Activated naive CD4-positive, alpha-beta T cell treated with anti-CD3 and anti-CD28 coated beads, Interleukin-2, amount 10 ng/mL, durations not matched to agents 7 days and 5 days (primary cell): ENCODE measurements at places on chromosomes 11 and 22.

DNA sequence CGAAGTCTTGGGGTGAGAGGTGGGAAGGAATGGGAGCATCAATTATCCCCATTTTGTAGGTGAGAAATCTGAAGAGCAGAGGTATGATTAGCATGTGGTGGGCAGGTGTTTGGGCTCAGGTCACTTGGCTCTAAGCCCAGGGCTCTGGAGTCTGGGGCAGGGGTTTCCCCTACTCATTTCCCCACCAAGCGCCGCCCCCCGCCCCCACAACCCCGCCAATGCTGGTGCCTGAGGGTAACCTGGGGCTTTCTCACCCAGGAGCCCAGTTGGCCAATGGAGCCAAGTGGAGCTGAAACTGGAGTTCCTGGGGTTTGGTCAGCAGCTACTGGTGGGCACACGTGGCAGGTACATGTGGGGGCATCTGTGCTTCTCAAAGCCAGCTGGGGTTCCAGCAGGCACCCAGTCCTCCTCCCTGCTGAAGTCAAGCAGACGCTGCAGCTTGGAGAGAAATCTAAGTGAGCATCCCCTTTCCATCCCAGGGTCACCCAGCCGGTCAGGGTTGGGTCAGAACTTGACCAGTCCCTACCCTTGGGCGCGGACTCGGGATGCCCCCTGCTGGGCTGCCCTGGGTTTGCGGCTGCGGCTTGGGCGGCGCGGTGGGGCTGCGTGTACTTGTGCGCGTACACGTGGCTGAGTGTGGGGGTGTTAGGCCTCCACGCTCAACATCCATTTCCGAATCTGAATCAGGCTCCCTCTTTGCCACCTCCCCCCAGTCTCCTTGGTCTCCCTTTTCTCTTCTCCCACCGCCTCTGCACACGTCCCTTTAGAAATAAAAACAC lies 1.7 kb upstream of the CHRM1 start:
- peak; percentile 29 for DNase-seq

GRCh38 chr11:21148376-21148775 lies 479.0 kb downstream of the NELL1 start:
- no peak for DNase-seq

DNA sequence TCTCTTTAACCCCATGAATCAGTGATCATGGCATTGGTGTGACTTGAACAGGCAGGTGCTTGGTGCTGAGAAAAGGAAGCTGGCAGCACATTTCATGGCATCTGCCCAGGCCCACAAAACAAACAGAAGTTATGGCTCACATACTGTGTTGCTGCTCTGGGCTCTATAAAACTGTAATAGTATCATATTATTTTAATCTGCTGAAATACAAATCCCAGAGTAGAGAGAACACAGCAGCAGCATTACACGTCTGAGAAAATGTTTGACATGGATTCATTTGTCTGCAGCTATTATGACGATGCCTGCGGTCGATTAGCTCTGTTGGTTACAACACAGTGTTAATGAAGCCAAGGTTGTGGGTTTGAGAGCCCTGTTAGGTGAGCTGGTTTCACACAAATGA lies 80.8 kb downstream of the ALX4 start:
- no peak for DNase-seq

GRCh38 chr11:72228229-72228843 lies 3.8 kb downstream of the INPPL1 start:
- DNase-seq: no peak

DNA sequence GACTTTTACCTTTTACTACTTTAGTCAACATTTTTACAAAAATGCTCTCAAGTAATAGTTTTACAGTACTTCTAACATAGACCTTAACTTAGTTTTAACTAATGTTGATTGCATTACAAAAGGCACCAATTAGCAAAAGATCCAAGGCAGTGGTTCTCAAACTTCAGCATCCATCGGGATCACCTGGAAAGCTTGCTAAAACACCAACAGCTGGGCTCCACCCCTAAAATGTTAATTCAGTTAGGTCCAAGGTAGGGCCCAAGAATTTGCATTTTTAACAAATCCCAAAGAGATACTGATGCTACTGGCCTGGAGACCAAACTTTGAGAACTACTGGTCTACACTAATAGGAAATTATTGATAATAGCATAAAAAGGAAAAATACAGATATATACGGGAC lies 5.9 kb downstream of the MTMR2 start:
- DNase-seq: no peak

DNA sequence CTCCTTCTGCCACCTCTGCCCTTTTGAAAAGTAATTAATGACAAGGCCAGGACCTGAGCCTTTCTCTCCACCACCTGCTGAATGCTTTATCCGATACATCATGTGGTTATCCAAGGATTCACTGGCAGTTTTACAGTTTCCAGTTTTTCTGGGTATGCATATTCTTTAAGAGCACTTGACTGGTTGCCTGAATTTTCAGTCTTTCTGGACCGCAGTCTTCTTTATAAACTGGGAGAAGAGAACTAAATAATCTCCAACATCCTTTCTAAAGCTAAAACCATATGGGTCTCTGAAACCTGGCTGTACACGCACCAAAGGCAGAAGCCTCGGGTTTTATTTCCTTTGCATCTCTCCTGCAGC lies 65.1 kb downstream of the BTG4 start:
- DNase-seq: no peak

DNA sequence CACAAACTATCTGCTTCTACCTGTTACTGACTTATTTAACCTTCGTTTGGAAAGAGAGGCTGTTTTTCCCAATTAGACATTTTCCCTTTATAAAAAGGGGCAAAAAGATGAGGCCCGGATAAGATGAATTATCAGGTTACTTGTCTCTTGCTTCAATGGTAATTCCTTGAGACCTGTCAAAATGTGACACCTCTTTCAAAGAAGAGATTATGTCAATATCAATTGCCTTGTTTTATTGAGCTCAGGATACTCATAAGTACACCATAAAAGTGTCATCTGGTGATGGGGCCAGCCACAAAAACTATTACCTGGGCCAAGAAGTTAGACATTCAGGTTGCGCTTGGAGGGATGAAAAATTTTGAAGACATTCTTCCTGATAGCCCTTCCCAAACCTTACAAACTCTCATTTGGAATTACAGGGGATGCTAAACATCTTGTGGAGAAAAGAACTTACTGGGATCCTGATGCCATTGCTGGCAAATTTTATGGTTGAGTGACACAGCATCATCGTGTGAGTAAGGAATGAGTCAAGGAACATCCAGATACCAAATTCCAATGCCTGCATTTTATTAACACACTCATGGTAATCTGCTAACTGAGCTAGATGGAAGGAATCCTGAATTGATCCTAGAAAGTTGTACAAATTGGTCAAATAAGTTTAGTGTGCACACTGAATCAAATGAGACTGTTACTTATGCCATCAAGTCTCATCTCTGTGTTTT lies 1071.2 kb downstream of the LRRC4C start:
- DNase-seq: no peak

DNA sequence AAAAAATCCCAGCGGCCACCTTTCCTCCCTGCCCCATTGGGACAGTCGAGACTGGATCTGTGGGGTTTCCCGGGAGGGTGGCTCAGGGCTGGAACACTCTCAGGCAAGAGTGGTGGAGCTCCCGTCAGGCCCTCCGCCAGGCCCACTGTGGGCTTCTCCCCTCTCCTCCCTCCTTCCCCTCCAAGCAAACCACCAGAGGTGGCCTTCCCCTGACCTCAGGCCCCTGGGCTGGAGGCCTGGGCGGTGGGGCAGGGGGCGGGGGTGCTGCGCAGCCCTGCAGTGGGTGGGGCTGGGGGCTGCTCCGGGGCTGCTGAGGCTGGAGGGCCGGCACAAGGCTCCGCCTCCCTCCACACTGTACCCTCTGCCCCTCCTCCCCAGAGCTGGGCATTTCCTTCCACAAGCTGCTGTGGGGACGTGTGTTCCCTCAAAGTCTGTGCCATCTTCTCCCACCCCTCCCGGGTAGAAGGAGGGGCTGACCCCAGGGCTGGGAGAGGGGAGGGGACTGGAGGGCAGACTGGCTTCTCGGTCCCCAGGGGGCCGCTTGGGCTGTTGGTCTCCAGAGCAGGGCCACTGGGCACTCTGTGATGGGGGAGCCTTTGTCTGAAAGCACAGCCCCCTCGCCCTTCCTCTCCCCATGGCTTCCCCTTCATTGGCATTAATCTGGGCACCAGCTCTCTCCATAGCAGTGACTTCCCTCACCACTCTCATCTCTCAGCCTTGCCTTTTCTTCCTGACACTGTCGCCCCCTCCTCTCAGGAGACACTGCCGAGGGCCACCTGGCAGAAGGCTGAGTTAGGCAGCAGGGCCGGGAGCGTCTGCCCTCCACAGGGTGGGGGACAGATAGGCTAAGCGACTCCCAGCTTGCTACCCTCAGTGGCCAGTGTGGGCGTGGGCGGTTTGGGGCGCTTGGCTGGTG lies 7.1 kb downstream of the RCOR2 start:
- DNase-seq: no peak
